ENCODE measurements at places on chromosomes 3 and 15.

DNA sequence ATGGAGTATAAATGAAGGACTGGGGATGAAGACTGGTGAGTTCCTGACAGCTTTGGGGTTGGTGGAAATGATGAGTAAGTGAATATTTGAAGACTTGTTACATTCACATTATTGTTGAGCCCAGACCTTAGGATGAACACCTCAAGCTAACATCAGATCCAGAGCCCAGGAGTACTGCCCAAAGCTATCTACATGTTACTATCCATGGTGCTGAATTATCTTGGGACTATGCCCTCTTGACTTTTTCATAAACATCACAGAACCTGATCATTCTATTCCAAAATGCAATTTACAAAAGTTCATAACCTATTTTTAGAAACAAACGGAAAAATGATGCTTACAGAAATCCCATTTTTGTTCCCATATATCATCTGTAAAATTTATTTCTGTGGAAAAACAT is 613.3 kb downstream of the TUSC7 start:
- no peak for DNase-seq

DNA sequence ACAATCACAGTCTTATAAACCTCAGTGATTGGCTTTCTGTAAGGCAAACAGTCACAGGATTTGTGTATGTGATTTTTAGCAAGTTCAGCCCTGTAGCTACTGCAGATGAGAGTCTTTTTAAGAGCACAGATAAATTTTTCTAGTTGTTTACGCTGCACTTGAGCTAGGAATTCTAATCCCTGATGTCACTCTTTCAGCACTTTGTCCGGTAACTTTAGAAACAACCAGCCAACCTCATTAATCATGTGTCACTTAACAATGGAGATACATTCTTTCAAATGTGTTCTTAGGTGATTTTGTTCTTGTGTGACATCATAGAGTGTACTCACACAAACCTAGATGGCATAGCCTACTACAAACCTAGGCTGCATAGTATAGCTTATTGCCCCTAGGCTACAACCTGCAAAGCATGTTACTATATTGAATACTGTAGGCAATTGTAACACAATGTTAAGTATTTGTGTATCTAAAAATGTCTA is 36.8 kb upstream of the GOLGA6L2 start:
- no peak for DNase-seq

GRCh38 chr3:175274474-175275218 is 415.5 kb downstream of the NAALADL2 start:
- no peak for DNase-seq

- no peak for DNase-seq
These were observed 129.2 kb downstream of the CHDH start for GRCh38 chr3:53716998-53717397.

- no peak for DNase-seq
These were observed 79.2 kb upstream of the FNDC3B start for GRCh38 chr3:171960159-171960558.

DNA sequence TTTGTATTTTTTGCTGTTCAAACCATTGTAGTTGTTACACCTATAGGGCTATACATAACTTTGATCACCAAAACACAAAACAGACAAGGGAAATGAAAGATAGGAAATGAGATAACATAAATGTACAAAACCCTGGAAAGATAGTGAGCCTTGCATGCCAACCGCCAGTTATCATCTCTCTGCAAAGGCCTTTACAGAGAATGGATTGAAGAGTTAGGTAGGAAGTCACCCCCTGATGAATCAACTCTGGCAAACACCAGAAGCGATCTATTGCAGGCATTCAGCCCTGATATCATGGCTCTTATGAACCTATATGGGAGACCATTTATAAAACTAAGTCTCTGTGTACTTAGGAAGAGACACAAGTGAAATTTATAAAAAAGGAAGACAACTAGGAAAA is 588.0 kb downstream of the TUSC7 start:
- DNase-seq: no peak

DNA sequence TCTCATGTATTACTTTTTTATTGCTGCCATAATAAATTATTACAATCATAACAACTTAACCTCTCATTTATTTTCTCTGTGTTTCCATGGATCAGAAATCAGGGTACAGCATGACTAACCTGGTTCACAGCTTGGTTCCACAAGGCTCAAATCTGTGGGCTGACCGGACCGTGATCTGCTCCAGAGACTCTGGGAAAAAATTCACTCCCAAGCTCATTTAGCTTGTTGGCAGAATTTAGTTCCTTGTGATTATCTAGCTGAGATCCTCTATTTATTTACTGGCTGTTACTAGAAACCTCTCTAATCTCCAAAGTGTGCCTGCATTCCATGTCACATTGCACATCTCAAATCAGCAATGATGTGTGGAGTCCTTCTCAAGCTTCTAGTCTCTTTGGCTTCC is 386.6 kb downstream of the DIPK2A start:
- no peak for DNase-seq

GRCh38 chr3:161691677-161692076 is 195.1 kb downstream of the OTOL1 start:
- DNase-seq: no peak

GRCh38 chr3:49498648-49499047 is 28.6 kb downstream of the DAG1 start:
- DNase-seq: no peak

- no peak for DNase-seq
These were observed 62.1 kb upstream of the TBC1D23 start for GRCh38 chr3:100198579-100199269.

GRCh38 chr15:89513284-89513683 is 16.9 kb upstream of the RHCG start:
- DNase-seq: no peak

DNA sequence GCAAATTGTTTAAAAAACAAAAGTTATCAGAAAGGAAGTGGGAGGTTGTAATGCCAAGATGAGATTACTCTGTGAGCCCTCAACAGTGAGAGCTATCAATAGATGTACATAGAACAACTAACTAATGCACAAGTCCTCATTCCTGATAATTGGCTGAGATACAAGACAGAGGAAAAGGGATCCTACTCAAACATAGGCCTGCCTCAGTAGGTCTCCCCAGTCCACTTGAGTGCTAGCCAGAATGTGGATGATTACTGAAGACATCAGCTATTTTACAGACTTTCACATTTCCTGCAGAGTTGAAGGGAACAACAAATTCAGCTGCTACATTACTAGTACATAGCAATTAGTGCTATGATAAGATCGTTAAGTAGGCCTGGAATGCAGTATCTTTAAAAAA is 981.9 kb downstream of the TUSC7 start:
- no peak for DNase-seq

GRCh38 chr15:48678851-48679250 is 33.3 kb upstream of the FBN1 start:
- no peak for DNase-seq

DNA sequence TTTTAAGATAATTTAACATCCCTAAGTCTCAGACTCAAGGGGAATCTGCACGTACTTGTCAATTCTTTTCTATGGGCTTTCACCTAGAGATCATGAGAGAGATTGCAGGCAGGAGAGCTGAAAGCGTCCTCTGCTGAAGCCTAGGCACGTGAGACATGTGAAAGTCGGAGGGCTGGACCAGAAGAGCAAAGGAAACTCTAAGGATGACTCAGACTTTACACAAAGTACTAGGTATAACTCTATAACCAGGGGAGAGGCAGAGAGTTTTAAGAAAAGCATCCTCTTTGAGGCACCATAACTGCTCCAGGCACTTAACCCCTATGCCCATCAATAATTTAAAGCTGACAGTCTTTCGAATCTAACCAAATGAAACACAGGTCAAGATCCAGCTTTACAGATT is 436.6 kb downstream of the VGLL3 start:
- DNase-seq: no peak

GRCh38 chr15:34473840-34474239 is 36.2 kb upstream of the GOLGA8A start:
- DNase-seq: no peak

- DNase-seq: no peak
These were observed 284.8 kb downstream of the OTOL1 start for GRCh38 chr3:161781381-161781780.

GRCh38 chr3:194257916-194258668 is 93.0 kb downstream of the CPN2 start:
- no peak for DNase-seq
